ENCODE measurements at places on chromosomes 1 and 21.

DNA sequence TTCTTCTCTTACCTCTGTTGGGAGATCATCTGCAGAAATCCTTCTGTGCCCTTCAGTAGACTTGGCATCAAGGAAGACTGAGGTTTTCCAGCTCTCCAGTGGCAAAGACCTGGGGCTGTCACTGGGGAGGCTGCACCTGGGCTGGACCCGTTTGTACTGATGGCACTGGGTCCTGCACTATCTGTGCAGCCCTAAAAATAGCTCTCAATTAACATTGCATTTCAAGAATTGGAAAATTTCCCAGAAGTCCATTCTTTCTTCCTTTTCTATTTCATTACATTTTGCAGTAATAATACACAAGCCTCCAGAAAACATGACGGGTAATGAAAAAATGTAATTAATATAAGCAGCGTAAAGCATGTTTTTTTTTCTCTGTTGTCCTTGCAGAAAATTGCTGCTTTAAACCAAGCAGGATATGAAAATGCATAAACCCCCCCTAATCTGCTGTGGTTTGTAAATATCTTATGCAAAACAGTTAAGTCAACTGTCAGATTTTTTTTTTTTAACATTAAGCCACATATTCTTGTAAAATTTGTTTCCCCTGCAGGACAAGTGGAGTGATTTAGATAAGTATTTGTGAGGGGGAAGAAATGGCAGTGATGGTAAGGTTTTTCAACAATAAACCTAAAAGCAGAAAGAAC is 64.9 kb downstream of the LMO4 start:
- peak; percentile 27 for DNase-seq

GRCh38 chr1:95991787-95992520 is 729.6 kb upstream of the PTBP2 start:
- no peak for DNase-seq

DNA sequence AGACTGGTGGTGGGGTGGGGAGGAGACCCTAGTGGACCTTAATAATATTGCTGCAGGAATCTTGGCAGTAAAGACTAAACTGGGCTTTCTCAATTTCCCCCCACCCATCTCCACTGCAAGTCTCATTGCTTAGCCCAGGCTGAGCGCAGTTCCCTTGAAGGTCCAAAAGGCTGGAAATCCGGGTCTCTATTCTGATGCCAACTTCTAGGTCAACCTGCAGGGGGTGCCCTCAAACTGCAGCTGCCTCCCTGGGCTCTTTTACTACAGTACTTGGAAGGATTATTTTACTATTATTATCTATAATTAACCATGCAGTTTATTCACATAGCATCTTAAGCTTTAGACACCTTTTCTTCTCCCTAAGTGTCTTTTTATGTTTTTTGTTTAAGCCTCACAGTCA is 85.4 kb upstream of the WARS2 start:
- no peak for DNase-seq

- no peak for DNase-seq
Observed at GRCh38 chr1:92623187-92623778, 136.6 kb upstream of the GFI1 start.

DNA sequence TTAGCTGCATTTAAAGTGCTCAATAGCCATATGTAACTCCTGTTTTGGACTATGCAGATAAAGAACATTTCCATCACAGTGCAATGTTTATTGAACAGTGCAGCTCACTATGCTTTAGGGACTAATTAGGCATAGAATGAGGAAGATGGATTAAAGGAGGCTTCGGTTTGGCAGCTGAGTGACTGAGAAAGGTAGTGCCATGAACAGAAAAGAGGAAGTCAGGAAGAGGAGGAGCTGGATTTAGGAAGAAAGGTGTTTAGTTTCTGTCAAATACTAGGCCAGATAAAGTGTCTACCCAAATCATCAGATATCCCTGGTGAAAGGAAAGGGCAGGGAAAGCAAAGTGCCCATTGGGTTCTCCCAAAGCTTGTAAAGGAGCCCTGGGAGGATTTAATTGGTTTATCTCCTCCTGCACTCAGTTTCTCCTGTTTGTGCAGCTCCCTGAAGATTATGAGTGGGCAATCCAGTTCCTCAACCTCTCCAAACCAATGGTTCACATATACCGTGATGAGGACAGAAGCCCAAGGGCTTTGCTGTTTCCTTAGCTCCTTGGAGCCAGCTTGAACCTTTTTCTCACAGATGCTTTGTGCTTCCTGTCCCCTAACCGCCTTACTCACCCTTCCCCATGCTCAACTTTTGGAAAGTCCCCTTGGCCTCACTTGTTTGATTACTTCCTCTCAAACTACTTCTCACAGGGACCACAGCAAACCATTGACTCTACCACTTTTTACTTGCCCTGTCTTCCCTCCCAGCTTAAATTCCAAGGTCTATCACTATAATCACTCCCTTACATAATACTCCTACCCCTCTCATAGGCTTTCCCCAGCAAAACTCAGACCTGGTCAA is 3.5 kb upstream of the RAP1A start:
- peak; percentile 78 for DNase-seq

- no peak for DNase-seq
Observed at GRCh38 chr1:175499595-175500382, 243.6 kb downstream of the TNR start.

DNA sequence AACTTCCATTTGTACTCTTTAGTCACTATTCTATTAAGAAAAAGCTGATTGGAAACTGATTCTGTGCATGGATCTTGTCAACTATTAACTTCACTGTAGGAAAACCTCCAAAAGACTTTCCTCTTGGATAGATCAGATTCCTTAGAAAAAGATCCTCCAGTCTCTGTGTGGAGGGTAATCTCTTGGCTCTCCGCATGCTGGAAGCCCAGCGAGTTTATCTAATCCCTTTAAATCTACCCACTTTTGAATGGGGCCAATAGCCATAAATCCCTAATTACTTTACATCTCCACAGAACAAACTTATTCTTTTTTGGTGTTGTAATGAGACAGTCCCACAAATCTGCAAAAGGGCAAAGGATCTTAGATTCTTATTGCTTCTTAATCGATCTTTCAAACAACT is 1206.4 kb upstream of the ADGRL4 start:
- no peak for DNase-seq

- no peak for DNase-seq
Observed at GRCh38 chr1:85058311-85058710, 10.0 kb upstream of the MCOLN3 start.

- no peak for DNase-seq
Observed at GRCh38 chr1:7171574-7171973, 386.3 kb downstream of the CAMTA1 start.

- DNase-seq = no peak
Observed at GRCh38 chr1:30534551-30534940, 188.8 kb downstream of the MATN1 start.

DNA sequence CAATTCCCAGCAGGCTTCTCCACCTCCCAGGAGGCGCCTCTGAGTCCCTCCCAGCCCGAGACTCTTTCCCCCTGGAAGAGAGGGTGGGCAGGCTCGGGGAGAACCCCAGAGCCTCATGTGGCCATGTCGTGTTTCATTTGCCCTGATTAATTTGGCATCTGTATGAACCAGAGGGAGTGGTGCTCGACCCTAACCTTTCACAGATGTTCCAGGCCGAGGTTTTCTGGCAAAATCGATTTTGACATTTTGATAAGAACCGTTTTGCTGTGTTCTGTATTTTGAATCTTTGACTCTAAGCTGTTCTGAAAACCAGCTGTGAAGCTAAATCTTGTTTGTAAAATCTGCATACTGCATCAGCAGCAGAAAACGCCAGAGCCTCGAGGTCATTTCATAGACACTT is 367.4 kb downstream of the CAMTA1 start:
- DNase-seq = no peak

GRCh38 chr1:29470788-29471119 is 234.4 kb downstream of the PTPRU start:
- no peak for DNase-seq

DNA sequence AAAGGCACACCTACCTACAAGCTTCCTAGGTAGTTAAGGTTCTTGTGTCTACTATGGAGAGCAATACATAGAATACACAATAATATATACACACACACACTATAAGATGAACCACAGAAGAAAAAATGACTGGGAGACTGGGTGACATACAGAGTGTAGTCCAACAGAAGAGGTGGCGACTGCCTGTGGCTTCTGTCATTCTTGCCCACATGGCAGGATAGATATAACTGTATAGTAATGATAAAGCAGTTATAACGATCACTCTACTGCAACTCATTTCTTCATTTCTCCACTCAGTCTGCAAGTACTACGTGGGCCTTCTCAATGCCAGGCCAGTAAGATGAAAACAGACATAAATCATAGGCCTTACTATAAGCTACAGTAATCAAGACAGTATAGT is 113.8 kb upstream of the EDN2 start:
- no peak for DNase-seq

GRCh38 chr1:100606438-100606837 is 68.5 kb downstream of the GPR88 start:
- DNase-seq = no peak

DNA sequence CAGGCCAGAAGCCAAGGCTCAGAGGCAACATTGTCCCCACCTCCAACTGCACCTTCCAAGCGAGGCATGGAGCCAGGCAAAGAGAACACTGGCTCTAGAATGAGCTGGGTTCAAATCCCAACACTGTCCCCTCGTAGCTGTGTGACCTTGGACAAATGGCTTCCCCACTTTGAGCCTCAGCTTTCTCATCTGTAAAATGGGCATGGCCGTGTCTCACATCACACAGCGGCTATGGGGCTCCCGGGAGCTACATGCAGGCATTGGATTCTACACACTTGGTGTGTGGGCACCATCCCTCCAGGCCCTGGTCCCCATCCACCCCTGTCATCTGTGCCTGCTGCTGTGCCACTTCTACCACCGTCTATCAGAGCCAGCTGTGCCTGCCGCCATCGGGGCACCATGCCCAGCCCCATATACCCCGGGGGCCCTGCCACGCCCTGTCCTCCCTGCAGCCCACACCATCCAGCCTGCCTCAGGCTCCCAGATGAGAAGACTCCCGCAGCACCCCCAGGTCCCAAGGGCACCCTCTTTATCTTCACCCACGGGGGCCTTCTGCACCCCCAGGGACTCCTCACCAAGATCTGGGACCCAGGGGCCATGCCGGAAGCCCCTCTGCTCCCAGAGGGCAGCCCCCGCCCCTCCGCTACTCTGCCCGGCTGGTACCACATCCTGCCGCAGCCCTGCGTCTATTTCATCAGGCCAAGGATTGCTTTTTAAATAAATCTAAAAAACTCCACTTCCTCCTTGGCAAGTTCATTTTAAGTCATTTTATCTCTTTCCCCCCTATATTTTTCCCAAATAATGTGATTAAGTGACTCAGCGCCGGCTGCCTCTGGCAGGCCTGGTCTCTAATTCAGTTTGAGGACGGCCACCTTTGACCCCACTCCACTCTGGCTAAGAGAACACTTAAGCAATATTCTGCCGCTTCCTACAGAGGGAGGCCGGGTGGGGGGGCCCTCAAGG is 107.8 kb upstream of the TARDBP start:
- no peak for DNase-seq

- no peak for DNase-seq
Observed at GRCh38 chr1:208068407-208068806, 157.5 kb upstream of the CD34 start.

DNA sequence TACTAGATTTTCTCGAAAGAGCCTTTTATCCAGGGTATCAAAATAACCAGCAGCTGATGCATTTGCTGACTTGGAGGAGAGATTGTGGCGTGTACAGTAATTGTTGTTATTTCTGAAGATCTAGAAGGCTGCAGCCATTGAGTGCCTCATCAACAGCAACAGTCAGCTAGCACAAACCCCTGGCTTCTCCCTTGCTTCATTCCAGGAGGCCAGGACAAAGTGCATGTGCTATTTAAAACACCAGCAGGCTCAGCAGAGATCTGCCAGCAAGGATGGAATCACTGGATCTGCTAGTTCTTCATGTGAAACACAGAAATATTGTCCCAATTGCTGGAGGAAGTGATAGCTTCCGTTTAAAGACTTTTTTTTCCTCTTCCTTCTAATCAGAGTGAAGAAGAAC is 2.8 kb upstream of the NGF start:
- no peak for DNase-seq

GRCh38 chr1:93601686-93602085 is 80.0 kb downstream of the BCAR3 start:
- DNase-seq = no peak

- no peak for DNase-seq
Observed at GRCh38 chr1:159223004-159223403, 18.3 kb downstream of the ACKR1 start.

GRCh38 chr1:234912548-234913277 is 215.9 kb downstream of the TOMM20 start:
- no peak for DNase-seq

GRCh38 chr21:31491617-31492016 is 147.6 kb upstream of the TIAM1 start:
- DNase-seq = no peak

DNA sequence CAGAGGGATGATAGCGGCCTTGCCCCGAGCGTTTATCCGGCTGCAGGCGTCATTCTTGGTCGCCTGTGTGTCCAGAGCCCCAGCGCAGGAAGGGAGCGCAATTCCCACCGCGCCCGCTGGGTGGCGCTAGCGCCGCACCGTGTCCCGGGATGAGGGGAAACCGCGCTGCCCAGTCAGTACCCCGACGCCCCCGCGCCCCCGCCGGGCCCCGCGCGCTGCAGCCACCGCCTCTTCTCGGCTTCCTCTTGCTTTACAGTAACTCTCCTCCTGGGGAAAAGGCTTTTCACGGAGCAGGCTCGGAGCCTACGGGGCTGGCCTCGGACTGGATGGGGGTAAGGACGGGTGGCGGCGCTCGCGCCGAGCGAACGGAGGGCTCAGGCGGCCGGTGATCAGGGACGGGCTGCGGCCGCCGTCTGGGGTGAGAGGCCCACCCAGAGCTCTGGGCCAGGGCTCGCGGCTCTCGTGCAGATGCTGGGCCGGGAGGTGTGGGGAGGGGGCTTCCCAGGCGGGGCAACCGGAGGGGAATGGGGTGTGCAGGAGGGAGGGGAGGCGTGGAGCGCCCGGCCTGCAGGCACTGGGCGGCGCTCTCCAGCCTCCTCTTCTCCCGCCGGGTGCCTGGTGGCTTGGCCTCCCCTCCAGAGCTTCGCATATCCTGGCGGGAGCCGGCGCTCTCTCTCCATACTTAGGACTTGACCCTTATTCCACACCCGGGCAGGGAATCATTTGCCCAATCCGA is 29.8 kb downstream of the TEX35 start:
- DNase-seq = peak; percentile 42

GRCh38 chr1:115217150-115218033 is 120.7 kb downstream of the NGF start:
- DNase-seq = no peak

- no peak for DNase-seq
Observed at GRCh38 chr1:25858494-25858893, 763 bp downstream of the AUNIP start.
